ENCODE measurements at places on chromosomes 11 and 22. TPM values are rescaled to one million over a fixed set of nuclear protein-coding genes. Genes with fewer than 3 reads are reported as not detected.
A peak's percentile ranks its signal among the peaks of the same experiment; 100 is the strongest.

Gene ART5
- not detected for total RNA-seq

Gene PRG3
- total RNA-seq = not detected

Gene GRAMD1B
- total RNA-seq = 0.08 TPM

Gene LRFN4
- 6.0 TPM for total RNA-seq

Gene CARD18
- 11.6 TPM for total RNA-seq

Gene HORMAD2
- not detected for total RNA-seq

Gene APOBEC3G
- 0.60 TPM for total RNA-seq

Gene TYMP
- total RNA-seq = 46.9 TPM

Gene HTR3B
- total RNA-seq = not detected

- DNase-seq = no peak
- no peak overlapping the region for H3K27ac ChIP-seq
- H3K4me3 ChIP-seq = no peak overlapping the region
- H3K27me3 ChIP-seq = peaks cover 30% of the 10 kb centered on the region
- H3K36me3 ChIP-seq = no peaks in the 10 kb centered on the region
These were observed 118.3 kb downstream of the SEZ6L start for GRCh38 chr22:26287382-26288225.

GRCh38 chr11:76276046-76276780, 69.9 kb upstream of the WNT11 start:
- H3K27me3 ChIP-seq = no peaks in the 10 kb centered on the region
- no peak overlapping the region for H3K4me3 ChIP-seq
- H3K36me3 ChIP-seq = no peaks in the 10 kb centered on the region
- no peaks in the 10 kb centered on the region for H3K4me1 ChIP-seq

GRCh38 chr11:64000740-64001483, 14.7 kb downstream of the OTUB1 start:
- DNase-seq = no peak
- H3K4me3 ChIP-seq = peak overlapping the region; percentile 46
- peaks cover 42% of the 10 kb centered on the region for H3K4me1 ChIP-seq
- H3K27ac ChIP-seq = no peak overlapping the region
- no peaks in the 10 kb centered on the region for H3K27me3 ChIP-seq

DNA sequence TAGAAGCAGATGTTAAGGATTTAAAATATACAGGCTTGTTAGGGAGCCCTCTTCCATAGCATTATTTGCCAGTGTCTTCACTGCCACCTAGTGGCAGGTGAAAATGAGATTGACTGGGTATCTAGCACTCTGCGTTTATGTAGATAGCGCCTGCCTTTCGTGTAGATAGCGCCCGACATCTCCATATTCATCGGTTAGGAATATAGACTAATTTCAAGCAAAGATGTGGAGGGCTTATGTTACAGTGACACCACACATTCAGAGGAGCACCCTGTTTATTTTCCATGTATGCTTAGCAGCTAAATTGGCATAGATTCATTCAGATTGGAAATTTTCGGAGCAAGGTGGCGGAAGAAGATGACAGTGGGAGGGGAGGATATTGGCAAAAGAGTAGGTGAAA, 72.0 kb downstream of the SLC5A12 start:
- no peaks in the 10 kb centered on the region for H3K27me3 ChIP-seq
- no peaks in the 10 kb centered on the region for H3K36me3 ChIP-seq
- H3K4me1 ChIP-seq = no peaks in the 10 kb centered on the region
- no peak for DNase-seq

GRCh38 chr11:47177846-47178245, 1.2 kb upstream of the ARFGAP2 start:
- no peak for DNase-seq
- peak overlapping the region; percentile 97 for H3K4me3 ChIP-seq
- peaks cover 23% of the 10 kb centered on the region for H3K36me3 ChIP-seq
- peak overlapping the region; percentile 99 for H3K27ac ChIP-seq

DNA sequence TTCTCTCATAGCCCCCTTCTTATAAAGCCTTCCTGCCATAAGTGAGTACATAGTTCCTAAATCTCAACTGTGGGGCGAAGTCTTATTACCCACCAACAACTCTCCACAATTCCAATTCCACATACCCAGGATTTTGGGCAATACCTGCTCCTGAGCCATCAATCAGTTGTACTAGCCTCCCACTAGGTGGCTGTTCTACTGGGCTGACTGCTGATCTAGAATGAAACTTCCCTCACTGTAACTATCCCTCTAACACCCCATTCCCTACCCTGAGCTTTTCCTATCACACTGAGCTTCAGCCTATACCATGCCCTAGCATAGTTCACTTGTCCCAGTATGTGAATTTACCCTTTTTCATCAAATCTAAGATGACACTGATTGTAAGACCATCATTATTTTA, 52.5 kb downstream of the RRAS2 start:
- DNase-seq = no peak
- no peaks in the 10 kb centered on the region for H3K36me3 ChIP-seq
- H3K27ac ChIP-seq = no peak overlapping the region
- no peak overlapping the region for H3K4me3 ChIP-seq
- H3K27me3 ChIP-seq = no peaks in the 10 kb centered on the region

DNA sequence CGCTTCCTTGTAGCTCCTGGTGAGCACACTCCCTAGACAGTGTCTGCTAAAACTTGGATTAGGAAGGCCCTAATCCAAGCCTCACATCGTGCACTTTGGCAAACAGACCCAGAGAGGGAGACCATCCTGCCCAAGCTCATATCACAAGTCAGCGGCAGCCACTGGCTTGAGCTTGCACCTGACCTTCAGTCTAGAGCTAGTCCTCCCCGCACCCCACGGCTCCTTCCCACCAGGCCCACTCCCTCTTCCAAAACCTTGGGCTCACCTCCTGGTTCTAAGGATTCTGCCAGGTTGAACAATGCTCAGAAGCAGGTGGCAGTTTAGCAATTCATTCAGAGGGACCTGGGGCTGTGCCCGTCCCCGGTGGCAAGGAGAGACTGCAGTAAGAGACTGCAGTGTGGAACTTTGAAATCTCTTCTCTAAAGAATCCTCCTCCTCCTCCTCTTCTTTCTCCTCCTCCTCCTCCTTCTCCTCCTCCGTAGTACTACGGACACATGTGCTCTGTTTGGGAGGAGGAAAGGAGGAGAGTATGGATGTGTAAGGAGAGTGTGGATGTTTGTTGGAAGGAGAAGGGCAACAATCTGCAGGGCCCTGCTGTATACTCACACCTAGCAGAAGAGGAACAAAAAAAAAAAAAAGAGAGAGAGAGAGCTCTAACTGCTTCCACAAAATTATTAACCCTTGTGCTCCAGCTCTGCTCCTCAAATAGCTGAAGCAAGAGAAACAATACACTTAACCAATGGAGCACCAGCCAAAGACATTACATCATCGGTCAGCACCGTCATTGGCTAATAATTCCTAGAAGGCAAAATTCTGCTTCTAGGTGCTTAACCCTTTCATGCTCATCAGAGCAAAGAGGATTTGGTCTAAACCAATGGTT, 6.0 kb downstream of the SYN3 start:
- no peak for DNase-seq
- H3K36me3 ChIP-seq = no peaks in the 10 kb centered on the region
- H3K27ac ChIP-seq = no peak overlapping the region
- H3K27me3 ChIP-seq = peaks cover 54% of the 10 kb centered on the region

DNA sequence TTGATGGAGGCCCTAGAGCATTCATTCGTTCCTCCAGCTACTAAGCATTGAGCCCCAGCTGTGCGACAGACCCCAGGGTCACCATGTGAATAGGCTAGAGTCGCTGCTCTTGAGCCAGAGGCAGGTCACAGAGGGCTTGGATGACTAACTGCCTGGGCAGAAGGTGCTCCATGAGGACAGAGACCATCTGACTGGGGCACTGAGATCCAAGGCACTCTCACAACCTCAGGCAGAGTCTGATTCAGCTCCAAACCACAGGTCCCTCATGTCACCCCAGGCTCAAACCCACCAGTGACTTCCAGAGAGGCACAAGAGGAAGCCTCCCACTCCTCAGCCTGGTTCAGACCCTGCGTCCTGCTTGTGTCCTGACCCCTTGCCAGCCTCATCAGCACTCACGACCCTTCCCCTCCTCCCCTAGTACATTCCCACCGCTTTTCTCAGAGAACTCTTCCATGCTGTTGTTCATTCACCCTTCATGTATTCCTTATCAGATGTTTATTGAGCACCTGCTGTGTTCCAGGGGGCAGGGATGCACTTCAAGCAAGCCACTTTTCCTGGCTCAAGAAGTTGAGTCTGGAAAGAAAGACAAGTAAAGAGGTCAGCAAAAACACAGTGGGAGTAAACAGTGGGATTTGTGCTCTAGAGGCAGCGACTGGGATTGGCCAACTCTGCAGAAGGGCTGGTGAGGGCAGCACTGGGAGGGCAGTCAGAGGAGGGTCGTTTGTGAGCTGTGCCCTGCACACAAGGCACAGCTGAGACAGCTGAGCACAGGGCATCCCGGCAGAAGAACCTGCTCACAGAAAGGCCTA, 9.3 kb downstream of the OAF start:
- H3K27ac ChIP-seq = peak overlapping the region; percentile 60
- H3K36me3 ChIP-seq = no peaks in the 10 kb centered on the region
- no peak overlapping the region for H3K4me3 ChIP-seq
- no peaks in the 10 kb centered on the region for H3K27me3 ChIP-seq
- DNase-seq = no peak

DNA sequence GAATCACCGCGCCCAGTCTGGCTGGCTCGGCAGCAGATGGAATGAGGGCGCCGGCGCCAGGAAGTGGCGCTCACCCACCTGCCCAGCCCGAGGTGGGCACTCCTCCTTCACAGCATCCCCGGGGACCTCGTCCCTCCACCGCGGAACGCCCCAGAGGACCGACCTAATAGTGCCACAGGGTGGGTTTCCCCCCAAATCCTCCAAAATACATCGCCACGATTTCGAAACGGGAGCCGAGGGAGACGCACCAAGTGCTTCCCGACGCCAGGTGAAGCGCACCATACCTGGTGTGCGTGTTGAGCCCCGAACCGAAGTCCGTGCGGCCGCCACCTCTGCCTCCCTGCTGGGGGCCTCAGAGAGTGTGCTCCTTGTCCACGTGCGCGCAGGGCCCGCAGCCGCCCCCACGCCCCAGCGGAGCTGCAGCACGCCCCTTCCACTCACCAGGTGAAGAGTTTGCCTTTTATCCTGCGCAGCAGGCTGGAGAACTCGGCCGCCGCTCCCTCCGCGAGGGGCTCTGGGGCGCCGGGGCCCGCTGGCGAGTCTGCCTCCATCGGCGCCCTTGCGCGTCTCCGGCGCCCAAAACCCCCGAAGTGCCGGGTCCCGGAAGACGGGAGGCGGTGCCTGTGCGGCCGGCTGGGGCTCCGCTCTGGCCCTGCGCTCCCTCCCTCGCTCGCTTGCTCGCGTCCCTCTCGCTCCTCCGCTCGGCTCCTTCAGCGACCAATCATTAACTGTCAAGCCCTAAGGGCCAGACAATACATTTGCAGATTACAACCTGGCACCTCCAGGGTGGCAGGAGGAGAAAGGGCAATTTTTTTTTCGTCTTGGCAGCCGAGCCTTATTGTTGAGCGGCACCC, at the start of gene SLC35F2:
Gene SLC35F2 (minus strand): TSS at position 571 of the 854 bp plus-strand sequence. CDS start 20 bp downstream, at position 551.
- H3K4me3 ChIP-seq = peak within 1 kb of the TSS; percentile 80
- H3K27me3 ChIP-seq = no peaks in the 10 kb centered on the region
- H3K36me3 ChIP-seq = no peaks in the 10 kb centered on the region
- H3K4me1 ChIP-seq = peaks cover 42% of the 10 kb centered on the region

DNA sequence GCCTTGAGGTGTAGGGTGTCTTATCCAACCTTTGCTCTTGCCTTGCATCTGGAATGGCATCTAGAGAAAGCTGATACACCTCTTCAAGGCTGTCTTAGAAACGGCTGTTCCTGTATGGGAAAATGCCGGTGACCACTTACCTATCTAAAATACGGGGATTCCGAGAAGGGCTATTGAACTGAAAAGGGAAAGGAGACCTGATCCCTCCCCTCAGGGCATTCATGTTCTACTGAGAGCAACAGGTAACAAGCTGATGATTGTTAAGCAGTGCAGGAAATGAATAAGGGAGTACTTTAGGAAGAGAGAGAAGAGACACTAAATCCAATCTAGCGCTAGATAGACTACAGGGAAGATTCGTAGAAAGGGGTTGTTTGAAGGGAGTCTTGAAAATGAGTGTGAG, 1388.1 kb downstream of the FAM181B start:
- H3K27ac ChIP-seq = no peak overlapping the region
- no peak for DNase-seq
- no peaks in the 10 kb centered on the region for H3K36me3 ChIP-seq
- H3K4me1 ChIP-seq = no peaks in the 10 kb centered on the region
- H3K4me3 ChIP-seq = no peak overlapping the region
- H3K27me3 ChIP-seq = no peaks in the 10 kb centered on the region

GRCh38 chr22:23215294-23216241, 35.3 kb downstream of the BCR start:
- H3K27me3 ChIP-seq = no peaks in the 10 kb centered on the region
- no peak for DNase-seq
- peaks cover 68% of the 10 kb centered on the region for H3K4me1 ChIP-seq
- no peak overlapping the region for H3K4me3 ChIP-seq
- no peak overlapping the region for H3K27ac ChIP-seq

DNA sequence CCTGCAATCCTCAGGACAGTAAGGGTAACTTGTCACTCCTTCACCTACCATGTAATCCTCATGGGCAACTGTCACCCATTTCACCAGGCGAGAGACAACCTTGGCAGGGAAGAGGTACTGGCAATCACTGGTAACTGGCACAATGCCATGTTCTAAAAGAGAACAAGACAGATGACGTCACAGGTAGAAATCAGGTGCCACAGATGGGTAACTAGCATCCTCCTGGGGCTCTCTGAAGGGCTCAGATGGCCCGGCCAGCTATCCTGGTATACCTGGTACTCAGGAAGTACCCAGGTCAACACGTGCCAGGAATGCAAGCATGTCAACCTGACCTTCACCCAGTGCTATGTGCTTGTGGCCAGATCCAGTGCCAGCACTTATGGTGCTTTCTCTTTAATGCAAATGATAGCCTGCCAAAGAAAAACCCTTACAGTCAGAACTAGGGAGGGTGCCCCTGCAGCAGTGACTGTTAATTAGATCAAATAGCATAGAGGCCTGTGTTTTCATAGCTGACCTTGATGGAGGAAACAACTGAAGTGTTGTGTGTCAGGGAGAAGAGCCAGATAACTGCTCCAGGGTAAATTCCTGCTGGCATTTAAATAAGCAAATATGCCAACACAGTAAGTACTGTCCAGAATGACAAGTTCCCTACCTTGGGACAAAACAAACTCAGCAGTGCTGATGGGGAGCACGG, 36.2 kb downstream of the THOC5 start:
- H3K36me3 ChIP-seq = peaks cover 92% of the 10 kb centered on the region
- no peaks in the 10 kb centered on the region for H3K27me3 ChIP-seq

GRCh38 chr11:26753723-26754504, 32.1 kb upstream of the SLC5A12 start:
- H3K4me1 ChIP-seq = no peaks in the 10 kb centered on the region
- no peak overlapping the region for H3K27ac ChIP-seq
- no peak overlapping the region for H3K4me3 ChIP-seq

Measured in suprapubic skin (tissue), 4 donors.